ENCODE measurements at places on chromosomes 7 and 10.

- DNase-seq, result no peak
Measured at GRCh38 chr7:20541608-20542349, 73.7 kb upstream of the ABCB5 start.

- DNase-seq, result no peak
Measured at GRCh38 chr7:2490181-2490651, 14.0 kb upstream of the GRIFIN start.

- no peak for DNase-seq
Measured at GRCh38 chr10:125983161-125983560, 86.8 kb downstream of the FANK1 start.

DNA sequence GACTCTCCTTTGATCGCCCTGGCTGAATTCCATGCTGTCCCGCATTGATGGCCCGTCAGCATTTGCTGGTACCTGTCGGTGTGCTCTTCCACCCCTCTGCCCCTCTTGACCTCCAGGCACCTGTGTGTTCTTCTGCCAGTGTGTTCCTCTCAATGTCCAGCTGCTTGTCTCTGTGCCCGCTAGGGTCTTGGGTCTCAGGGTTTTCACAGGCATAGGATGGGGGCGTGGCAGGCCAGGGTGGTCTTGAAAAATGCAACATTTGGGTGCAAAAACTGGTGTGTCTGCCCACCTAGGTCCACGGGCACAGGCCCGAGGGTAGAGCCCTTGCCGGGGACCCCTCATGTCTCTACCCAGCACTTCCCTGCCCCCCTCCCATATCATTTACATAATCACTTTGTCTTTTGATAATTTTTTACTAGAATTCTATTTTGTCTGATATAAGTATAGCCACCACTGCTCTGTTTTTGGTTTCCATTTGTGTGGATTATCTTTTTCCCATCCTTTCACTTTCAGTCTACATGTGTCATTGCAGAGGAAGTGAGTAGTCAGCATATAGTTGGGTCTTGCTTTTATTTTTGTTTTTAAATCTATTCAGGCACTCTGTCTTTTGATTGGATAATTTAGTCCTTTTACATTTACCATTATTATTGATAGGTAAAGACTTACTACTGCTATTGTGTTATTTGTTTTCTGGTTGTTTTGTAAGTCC, 46.6 kb upstream of the ADRA2A start:
- no peak for DNase-seq

DNA sequence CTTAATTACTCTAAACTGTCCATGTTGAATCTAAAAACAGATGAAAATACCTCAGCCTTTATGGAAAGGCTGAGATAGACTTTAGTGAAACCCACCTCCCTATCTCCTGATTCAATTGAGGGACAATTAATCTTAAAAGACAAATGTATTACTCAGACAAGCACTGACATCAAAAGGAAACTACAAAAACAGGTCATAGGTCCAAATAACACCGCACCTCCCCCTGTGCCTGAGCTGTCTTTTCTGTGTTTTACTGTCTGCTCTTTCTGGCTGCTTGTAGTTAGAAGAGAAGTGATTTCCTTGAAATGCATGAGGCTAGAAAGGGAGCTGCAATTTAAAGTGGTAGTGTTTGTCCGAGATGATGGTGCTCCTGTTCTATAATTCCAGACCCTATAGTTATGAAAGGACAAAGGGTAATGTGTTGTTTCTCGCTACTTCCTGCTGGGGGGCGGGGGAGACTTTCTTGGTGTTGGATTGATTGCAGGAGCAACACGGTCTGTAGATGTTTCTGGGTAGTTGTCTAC, 16.0 kb downstream of the AKR1C8 start:
- no peak for DNase-seq

GRCh38 chr10:86594535-86594934, 59.8 kb upstream of the OPN4 start:
- no peak for DNase-seq

- DNase-seq, result no peak
Measured at GRCh38 chr10:50291261-50291850, 40.0 kb upstream of the ASAH2 start.

GRCh38 chr10:112071596-112072133, 111.9 kb downstream of the GPAM start:
- no peak for DNase-seq

DNA sequence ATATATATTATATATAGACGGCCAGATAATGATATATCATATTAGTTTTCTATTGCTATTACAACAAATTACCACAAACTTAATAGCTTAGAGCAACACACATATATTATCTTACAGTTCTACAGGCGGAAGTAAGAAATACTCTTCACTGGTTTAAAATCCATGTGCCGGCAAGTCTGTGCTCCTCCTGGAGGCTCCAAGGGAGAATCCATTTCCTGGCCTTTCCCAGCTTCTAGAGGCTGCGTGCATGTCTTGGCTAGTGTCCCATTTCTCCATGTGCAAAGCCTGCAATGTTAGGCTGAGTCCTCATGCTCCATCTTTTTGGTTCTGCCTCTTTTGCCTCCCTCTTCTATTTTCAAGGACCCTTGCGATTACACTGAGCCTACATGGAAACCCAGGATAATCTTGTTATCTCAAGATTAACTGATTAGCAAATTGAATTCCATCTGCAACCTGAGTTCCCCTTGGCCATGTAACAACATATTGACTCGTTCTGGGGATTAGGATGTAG, 23.9 kb upstream of the PNLIPRP3 start:
- no peak for DNase-seq

GRCh38 chr7:130322615-130323014, 22.0 kb upstream of the CPA5 start:
- no peak for DNase-seq

DNA sequence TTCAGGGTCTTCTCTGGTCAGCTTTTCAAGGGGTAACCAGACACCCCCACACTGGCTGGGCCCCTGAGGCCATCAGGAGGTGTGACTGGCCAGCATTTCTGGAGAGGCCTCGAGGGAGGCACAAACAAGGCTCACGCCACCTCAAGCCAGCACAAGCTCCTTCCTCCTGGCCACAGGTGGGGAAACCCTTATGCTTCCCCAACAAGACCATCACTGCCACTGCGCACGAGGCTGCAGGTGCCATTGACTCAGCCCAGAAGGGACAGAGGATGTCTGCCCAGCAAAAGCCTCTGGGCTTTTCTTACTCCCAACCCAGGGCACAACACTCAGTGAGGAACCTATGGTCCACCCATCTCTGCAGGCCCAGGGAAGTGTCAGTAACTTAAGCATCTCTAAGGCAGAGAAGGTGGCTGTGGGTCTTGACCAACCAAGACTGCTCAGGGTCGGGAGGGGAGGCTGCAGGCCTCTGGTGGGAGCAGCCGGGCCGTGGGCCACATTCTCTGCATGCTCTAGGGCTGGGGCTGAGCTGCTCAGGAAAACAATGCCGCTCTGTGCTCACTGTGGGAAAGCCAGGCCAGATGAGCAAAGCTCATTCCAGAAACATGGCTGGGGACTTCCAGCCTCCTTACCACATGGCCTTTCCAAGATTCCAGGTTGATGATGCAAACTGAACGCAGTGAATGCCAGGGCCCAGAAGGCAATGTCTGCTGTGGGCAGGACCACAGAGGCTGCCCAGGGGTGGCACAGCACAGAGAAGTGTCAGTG, 24.2 kb upstream of the RASSF4 start:
- no peak for DNase-seq

DNA sequence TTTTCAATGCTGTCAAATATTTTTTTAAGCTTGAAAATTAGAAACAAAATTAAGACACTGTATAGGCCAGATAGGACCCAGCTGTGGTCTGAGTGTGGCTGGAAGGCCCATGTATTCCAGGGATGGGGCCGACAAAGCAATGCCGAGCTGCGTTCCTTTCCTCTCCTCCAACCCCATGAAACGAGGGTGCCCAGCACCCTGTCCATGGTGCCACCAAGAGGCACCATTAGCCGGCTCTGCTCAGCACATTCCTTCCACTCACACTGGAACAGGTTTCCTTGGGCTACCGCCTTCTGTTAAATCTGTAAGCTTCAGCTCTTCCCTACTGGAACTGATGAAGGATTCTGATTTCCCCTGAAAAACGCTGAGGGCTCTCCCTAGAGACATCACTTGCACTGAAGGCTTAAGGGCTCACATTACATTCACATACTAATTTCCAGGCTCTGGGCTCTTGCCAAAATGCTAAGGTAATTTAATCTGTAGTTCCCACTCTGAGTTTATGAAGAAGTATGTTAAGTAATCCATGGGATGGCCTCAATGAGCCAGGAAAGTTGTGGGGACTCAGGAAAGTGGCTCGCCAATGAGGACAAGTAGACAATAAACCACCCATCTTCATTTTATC, 73.7 kb upstream of the CAMK2B start:
- no peak for DNase-seq

GRCh38 chr10:88389456-88389855, 193.7 kb downstream of the RNLS start:
- DNase-seq, result no peak

DNA sequence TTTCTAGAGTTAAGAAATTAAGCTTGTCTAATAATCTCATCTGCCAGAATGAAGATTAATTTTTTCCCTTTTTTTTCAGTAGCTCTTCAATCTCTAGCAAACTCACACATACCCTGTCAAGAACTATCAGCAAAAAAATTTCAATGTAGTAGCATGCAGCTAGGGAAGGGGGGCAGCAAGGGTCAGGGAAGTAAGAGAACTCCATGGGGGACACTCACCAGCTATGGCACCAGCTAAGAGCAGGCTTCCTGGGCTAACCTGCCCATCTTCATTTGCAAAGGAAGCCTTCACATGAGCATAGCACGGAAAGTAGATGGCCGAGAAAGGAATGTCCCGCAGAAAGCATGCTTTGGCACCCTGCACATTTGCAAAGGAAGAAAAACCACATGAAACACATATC, 190.4 kb downstream of the SLC25A13 start:
- no peak for DNase-seq

GRCh38 chr7:26543340-26543739, 251.7 kb downstream of the SNX10 start:
- DNase-seq, result no peak

DNA sequence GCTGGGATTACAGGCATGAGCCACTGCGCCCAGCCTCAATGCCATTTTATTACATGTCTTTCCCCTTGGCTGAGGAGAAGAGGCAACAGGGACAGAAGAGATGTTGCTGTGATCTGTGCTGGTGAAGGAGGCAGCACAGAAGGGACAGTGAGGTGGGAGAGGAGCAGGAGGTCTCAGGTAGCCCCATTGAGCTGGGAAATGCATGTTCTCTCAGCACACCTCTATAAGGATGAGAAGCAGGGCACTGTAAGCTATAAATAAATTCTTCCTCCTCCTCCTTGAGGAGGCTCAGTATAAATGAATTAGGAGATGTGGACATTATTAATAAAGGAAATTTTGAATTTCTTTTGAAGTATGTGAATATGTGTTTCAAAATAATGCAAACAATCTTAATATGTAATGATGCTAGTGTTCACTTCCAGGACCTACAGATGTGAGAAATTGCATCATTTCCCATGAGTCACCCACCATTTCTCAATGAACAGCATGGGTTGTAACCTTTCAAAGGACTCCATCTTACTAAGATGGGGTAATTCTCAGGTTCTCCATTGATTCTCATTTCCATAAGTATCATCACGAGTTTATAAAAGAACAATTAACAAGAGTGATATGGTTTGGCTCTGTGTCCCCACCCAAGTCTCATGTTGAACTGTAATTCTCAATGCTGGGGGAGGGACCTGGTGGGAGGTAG, 88.9 kb upstream of the ODAD2 start:
- DNase-seq, result no peak

DNA sequence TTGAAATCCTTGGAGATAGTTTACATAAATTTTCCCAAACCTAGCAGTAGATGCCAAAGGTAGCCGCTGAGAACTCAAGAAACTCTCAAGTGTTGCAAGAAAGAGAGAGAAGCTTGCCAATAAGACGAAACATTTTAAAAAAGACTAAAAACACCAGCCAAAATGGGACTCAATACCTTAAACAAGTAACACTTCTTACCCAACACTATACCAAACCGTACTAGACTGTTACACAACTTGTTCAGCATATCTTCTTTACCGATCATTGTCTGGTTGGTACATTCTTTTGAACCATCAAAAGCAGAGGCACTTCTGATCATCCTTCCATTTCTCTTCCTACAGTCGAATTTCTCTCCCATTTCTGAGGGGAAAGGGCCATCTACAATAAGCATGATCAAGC, 4.8 kb upstream of the PTPN12 start:
- no peak for DNase-seq

- DNase-seq, result no peak
Measured at GRCh38 chr10:131758939-131759301, 141.9 kb upstream of the PPP2R2D start.

DNA sequence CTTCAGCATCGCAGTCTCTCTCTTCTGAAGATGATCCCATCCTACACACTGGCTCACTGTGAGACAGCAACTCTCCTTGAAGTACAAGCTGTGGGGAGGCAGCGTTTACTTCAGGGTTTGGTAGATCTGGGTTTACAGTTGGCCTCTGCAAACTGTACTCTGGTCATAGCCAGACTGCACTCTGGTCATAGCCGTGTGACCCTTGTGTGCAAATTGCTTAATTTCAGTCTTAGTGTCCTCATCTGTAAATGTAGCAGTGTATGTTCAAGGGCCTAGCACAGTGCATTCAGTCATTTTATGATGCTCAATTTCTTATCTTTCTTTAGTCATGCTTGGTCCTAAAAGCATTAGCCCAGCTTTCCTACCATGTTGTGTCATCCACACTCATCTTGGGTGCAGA, 188.2 kb downstream of the LRMDA start:
- DNase-seq, result no peak

DNA sequence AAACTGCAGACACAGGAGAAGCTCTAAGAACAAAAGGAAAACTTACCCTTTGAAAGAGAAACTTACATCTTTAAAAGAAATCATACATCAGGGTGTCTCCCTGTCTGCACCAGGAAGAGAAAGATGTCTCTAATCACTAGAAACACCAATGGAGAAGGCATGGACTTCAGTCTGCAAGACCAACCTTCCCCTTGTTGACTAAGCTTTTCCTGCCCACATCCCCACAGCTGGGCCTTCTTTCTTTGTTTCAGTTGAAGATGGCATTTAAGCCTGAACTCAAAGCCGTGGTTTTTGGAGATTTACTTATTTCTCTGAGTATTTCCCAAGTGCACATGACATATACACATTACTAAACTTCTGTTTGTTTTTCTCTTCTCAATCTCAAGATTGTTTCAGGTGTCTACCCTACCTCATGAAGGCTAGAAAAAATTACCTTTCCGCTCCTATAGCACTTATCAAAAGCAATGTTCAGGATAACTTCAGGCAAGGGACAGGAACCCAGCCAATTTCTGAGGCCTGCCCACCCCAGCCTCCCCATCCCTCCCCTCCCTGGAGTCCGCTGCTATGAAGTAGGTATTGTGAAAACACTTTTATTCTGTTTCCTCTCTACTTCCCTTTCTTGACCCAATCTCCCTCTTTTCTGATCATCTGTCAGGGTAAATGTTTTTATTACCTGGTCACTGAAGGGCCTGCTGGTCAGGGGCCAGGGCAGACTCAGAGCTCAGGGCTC, 2.8 kb upstream of the SLC29A3 start:
- DNase-seq, result no peak

GRCh38 chr10:126160571-126160970, 227.7 kb downstream of the ADAM12 start:
- no peak for DNase-seq

Measured in activated CD4-positive, alpha-beta T cell treated with anti-CD3 and anti-CD28 coated beads for 24 hours (primary cell).